T-helper 22 cell (primary cell): ENCODE measurements at places on chromosomes 5 and 9.
A peak's percentile ranks its signal among the peaks of the same experiment; 100 is the strongest.

GRCh38 chr9:26974927-26975326 lies 18.7 kb downstream of the IFT74 start:
- no peak for DNase-seq

DNA sequence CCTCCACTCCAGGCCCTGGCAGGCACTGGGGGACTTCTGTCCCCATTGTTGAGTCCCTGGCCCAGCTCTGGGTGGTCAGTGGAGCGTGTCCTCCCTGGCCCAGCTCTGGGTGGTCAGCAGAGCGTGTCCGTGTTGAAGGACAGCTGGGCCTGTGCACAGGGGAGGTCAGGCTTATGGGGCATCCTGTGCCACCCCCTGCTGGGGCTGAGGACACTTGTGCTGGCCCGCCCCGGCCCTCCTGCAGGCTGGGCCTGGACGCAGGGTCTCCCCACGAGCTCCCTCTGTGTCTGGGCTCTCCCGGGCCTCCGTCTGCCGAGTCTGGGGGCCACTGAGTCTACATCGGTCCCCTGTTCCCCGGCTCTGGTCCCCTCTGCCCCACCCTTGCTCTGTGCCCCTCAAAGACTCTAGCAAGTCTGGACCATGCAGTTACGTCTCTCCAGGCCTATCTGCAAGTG lies 11.5 kb upstream of the CLIC3 start:
- no peak for DNase-seq

DNA sequence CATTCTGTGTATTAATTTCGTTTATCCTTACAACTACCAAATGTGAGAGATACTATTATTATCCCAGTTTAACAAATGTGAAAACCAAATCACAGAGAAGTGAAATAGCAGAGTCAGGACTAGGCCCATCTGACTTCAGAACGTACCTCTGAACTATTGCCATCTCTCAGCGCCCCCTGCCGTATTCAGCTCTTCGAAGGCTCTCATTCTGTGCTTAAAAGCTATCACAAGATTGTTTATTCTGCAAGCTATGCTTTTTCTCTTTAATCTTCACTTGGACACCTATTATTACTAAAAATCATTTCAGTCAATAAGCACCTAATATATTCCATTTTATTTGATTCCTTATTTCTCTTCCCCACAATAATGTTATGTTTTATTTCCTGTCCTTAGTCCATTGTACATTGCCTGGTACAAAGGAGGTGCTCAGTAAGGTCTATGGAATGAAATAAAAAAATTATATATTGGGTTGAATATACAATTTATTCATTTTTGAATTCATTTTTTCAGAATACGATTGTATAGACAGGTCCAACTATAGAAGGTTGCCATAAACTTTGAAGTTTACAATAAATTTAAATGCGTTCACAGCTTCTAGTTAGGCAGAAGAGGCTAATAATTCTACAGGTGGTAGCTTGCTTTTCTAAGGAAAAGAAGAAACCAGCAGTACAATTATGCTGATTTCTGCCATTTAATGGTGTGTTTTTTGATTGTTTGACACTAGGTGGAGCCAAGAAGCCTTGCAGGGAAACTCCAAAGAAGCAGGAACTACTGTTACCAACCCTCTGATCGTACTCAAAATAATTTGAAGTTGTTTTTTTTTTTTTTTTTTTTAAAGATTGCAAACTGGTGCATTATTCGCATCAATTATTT lies 202.2 kb upstream of the DMRTA1 start:
- DNase-seq, result no peak

DNA sequence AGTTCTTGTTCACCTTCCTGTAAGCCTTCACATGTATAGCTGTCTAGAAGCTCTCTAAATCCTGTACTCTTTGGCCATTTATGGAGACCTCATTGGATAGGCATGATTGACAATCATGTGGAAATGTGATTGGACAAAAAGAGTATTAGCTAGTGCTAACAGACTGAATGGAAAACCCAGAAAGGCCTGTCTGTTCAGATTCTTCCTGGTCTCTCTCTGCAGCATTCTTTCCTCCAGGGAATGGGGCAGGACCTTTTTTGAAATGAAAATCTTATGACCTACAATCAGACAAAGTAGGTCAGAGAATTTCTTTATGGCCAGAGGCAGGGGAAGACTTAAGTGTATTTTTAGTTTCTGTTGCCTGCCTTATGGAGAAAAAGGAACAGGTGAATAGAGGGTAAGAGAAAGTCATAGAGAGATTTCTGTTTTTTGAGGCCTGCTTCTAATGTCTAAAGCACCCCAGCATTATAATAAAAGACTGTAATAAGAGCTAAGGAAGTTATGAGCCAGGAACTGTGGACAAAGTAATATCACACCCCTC lies 152.4 kb upstream of the CCDC152 start:
- DNase-seq, result no peak

DNA sequence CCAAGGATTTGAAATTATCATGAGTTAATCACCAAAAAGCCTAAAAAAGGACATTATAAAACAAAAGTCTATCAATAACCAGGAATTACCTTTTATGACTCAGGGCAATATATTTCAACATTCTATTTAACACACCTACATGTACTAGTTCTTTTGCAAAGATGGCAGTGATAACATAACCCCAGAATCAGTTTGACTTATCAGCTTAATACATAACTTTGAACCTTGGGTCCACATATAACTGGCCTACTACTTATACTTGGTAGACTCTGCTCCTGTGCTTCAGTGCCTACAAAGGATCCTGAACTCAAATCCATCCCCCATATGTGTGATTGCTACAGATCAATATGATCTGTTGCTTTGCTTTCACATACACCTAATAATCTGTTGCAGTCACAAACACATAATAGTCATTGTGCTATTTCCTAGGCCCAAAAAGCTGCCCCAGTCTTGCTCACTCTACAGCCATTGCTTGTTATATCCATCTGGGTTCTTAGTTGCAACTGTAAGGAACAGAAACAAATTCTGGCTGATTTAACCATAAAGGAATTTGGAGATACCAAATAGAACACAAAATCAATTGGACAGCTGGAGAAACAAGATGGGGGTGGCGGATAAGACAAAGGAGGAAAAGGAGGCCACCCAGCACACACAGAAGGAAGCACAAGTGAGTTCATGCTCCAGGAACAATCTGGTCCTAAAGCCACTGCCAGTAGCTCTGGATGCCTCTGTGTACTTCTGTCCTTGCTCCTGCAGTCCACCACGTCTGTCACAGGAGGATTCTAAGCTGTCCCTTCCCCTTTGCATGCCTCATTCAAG lies 25.5 kb downstream of the DEPDC1B start:
- DNase-seq, result no peak

- DNase-seq, result no peak
Measured at GRCh38 chr9:113299800-113300292, 3.3 kb downstream of the RNF183 start.

DNA sequence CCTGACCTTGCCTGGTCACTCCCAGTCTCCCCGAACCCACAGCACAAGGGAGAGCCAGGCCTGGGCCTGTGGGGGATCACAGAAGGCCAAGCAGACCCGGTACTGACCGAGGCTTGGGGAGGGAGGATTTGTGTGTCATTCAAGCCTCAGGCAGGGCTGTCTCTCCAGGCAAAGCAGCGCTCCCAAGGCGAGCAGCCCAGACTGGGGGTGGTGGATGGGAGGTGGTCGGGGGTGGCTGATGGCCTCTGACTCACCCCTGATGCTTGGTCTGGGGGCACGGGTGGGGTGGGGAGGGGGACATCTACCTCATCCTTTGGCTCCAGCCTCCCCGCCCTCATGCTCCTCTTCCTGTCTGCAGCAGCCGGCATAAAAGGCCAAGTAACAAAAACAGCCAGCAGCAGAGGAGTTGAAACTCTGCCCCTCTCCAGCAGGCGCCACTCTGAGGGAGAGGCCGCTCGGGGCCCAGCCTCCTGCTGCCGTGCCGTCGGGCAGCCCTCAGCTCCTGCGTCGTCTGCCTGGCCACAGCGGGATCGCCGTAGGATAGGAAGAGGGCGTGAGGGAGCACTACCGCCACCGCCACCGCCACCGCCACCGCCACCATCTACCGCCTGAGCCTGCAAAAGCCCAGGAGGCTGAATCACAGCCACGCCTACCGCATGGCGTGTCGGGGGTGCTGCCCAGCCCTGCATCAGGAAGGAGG lies 166.0 kb downstream of the OLFM1 start:
- no peak for DNase-seq

- DNase-seq, result no peak
Measured at GRCh38 chr5:143290125-143290524, 113.4 kb downstream of the NR3C1 start.

- no peak for DNase-seq
Measured at GRCh38 chr5:163434401-163434866, 3.0 kb upstream of the CCNG1 start.

DNA sequence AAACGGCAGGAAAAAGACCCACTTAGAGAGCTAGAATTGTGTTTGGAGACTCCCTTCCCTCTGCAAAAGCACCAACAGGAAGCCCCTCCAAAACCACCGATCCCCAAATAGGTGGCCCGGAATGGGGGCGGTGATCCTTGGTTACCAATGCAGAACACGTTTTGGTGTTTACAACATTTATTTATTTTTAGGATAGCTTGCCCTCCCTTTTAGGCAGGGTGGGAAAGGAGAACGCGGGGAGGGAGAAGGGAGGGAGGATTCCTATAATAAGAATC lies 579 bp upstream of the NTRK2 start:
- no peak for DNase-seq

DNA sequence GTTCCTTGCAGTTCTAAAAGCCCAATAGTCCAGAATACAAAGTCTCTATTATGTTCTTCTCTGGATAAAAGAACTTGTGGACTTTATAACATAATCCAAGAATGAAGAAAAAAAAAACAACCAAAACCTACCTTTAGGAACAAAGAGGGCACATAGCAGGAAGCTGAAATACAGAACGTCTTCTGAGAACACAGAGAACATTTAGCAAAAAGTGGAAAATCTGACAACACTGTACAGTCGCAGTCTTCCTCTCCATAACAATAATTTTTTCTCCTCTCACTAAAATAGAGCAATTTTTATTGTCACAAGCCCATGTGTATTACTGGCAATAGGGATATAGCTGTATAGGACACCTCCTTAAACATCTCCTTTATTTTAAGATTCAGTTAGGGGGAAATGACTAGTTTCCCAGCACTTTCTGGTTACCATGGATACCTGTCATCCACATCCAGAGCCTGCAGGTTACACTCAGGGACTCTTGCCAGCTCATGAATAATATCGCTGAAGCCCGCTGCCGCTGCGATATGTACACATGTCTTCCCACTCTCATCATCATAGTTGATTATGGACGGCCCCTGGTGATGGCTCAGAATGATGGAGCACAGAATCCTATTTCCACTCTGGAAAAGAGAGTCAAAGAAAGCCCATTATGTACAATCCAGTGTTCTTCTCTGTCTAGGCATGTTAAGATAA lies 106.5 kb downstream of the ANKRD55 start:
- DNase-seq, result no peak

DNA sequence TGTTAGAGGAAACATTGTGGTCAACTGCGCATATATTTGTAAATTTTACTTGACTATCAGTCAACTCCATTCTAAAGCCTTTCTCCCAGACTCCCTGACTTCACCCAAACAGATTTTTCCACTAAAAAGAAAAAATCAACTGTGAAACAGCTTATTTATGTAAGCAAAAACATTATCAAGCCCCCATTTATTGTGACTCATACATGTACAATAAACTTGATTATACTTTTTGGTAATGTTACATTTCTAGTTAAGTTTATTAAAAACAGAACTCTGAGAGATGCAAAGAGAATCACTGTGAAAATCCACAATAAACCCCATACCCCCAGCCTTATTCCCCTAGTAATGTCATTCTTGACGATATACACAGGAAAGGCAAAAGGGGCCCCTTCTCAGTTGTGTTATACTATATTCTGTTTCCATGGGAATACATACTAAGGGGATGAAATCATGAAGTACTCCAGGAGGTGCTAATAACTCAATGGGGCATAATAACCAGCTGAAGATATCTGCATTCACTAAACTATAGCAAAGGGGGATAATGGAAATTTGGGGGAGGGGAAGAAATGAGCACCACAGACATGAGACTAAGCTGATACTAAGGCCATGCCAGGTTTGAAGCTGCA lies 616.0 kb downstream of the ACTL7B start:
- no peak for DNase-seq

- DNase-seq, result no peak
Measured at GRCh38 chr9:88076286-88077070, 61.8 kb downstream of the SPATA31C2 start.

DNA sequence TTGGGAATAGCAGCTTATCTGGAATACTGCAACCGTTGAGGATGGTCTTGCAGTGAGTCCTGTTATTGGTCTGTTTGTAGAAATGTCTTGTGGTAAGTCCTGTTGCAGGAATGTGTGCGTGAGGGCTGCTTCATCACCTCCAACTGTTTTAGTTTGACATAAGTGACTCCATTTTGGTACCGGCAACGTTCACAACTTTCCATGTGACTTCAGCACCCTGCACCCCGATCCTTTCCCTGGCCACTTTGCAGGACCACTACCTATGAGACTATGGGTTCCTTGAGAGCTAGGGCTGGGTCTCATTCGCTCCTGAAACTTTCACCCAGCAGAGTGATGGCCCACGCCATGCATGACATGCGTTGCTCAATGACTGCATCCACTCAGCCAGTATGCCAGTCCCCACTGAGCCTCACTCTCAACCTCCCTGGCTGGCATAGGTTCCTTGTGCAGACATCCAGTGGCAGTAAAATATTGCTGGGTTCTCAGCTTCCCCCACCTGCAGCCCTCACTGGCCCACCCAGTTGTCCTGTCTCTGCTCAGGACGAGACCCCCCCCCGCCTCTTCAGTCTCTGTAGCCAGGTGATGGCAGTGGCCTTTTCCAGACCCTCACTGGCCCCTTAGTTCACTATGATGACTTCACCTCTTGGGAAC lies 8.0 kb downstream of the SURF6 start:
- no peak for DNase-seq

- no peak for DNase-seq
Measured at GRCh38 chr5:4553130-4553529, 587.0 kb upstream of the ADAMTS16 start.

GRCh38 chr9:35177520-35177919 lies 15.7 kb downstream of the UNC13B start:
- DNase-seq, result no peak

GRCh38 chr5:167452136-167452535 lies 839.3 kb upstream of the WWC1 start:
- no peak for DNase-seq

- DNase-seq, result no peak
Measured at GRCh38 chr5:88653471-88653870, 229.5 kb downstream of the MEF2C start.

- no peak for DNase-seq
Measured at GRCh38 chr5:151448038-151448985, 909 bp downstream of the SLC36A1 start.

- DNase-seq, result peak; percentile 43
Measured at GRCh38 chr5:151115272-151115905, 34.6 kb upstream of the TNIP1 start.

- no peak for DNase-seq
Measured at GRCh38 chr9:137676998-137677397, 58.2 kb downstream of the EHMT1 start.

- DNase-seq, result no peak
Measured at GRCh38 chr9:626596-626995, 214.9 kb upstream of the DMRT1 start.

GRCh38 chr9:73684601-73685000 lies 532.9 kb downstream of the ANXA1 start:
- DNase-seq, result no peak

- no peak for DNase-seq
Measured at GRCh38 chr5:163172540-163173338, 264.7 kb upstream of the CCNG1 start.

GRCh38 chr5:76532973-76533372 lies 90.2 kb downstream of the F2RL2 start:
- no peak for DNase-seq
